ENCODE measurements at places on chromosomes 2 and 18. TPM values are rescaled to one million over a fixed set of nuclear protein-coding genes. Genes with fewer than 3 reads are reported as not detected.

EN1 gene
- 0.83 TPM for total RNA-seq

CYP1B1 gene
- 5.1 TPM for total RNA-seq

BIRC6 gene
- 32.0 TPM for total RNA-seq

OXER1 gene
- not detected for total RNA-seq

PROKR1 gene
- not detected for total RNA-seq

POTEI gene
- total RNA-seq, result not detected

INHA gene
- 0.42 TPM for total RNA-seq
